ENCODE measurements at places on chromosomes 2 and 18.
A peak's percentile ranks its signal among the peaks of the same experiment; 100 is the strongest.

DNA sequence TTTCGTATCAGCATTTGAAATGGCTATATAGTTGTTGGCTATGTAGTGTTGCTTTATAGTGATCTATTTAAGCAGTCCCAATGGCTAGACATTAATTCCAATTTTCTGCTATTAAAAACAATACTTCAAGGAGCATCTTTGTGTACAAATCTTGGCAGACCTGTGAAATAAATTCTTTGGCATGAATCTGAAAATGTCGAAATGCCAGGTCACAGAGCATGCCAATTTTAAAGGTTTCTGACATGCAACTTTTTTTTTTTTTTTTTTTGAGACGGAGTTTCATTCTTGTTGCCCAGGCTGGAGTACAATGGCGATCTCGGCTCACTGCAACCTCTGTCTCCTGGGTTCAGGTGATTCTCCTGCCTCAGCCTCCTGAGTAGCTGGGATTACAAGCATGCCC lies 26.8 kb upstream of the CABLES1 start:
- DNase-seq: no peak

DNA sequence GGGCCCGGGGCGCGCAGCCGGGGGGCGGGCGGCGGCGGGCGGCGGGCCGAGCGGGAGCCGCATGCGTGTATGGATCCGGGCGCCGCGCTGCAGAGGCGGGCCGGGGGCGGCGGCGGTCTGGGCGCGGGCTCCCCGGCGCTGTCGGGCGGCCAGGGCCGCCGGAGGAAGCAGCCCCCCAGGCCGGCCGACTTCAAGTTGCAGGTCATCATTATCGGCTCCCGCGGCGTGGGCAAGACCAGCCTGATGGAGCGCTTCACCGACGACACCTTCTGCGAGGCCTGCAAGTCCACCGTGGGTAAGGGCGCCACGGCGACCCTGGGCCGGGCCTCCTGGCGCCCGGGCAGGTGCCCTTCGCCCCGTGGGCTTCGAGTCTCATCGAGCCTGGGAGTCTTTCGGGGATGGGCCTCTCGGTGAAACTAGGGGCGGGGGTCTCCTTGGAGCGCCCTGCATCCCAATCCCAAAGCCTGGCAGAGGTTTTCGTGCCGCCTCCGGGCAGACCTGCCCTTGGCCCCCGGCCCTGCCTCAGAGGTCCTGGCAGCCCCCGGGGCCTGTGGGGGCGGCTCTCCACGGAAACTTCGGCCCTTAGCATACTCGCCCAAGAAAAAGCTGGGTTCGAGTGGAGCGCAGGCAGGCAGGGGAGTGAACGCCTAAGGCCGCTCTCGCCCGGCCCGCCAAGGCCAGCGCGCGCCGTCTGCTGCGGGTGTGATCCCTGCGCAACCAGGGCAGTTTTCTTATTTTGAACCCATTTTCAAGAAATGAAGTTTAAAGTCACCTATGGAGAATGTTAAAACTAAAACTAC lies 622 bp downstream of the RAB12 start:
- no peak for DNase-seq

DNA sequence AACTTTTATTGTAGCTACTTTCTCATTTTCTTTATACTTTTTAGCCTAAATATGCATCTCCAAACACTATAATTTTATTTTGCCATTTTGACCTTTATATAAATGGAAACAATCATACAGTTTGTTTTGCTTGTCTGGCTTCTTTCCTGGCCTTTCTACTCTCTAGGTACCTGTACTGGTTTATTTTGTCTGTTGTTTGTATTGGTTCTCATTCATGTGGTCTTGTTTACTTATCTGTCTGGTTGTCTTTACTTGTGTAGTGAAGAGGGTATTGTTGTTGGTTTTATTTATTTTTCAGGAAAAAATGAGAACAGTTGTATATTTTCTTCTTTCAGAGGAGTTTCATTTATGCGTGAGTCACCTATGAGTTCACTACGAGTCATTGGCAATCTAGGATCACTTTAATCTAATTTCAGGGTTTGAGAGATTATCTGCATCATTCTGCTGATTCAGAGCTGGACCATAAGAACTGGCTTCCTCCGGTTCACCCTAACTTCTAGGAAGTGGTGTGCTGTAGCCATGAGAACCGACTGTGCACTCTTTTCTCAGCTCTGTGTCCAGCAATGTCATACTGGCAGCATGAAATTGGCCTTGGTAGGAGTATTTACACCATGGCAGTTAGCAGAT lies 33.1 kb upstream of the HDAC4 start:
- DNase-seq: peak; percentile 35

DNA sequence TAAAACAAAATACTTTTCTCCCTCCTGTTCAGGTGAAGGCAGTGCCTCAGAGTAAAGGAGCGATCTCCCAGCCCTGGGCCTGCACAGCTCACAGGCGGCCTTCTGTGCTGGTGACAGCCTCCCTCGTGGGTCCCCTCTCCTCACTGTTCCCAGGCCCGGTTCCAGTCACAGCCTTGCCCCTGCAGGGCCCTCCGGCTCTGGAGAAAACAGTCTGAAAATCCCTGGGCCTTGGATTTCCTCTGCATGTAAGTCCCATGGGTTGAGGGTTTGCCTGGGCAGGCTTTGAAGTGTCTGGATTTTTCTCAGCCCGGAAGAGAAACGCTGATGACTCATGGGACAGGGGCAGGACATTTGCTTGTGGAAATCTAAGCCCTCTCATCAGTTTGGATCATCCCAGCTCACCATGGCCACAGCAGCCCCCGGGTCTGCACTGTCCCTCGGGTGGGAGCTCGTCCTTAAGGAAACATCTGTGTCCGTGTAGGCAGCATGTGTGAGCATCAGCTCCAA lies 186.1 kb upstream of the RAB12 start:
- no peak for DNase-seq

- no peak for DNase-seq
These were observed 21.0 kb downstream of the MYO1B start for GRCh38 chr2:191266201-191266600.

GRCh38 chr2:177667626-177668025 lies 275.1 kb downstream of the AGPS start:
- DNase-seq: no peak

- no peak for DNase-seq
These were observed 104.7 kb downstream of the CD226 start for GRCh38 chr18:69843015-69843414.

DNA sequence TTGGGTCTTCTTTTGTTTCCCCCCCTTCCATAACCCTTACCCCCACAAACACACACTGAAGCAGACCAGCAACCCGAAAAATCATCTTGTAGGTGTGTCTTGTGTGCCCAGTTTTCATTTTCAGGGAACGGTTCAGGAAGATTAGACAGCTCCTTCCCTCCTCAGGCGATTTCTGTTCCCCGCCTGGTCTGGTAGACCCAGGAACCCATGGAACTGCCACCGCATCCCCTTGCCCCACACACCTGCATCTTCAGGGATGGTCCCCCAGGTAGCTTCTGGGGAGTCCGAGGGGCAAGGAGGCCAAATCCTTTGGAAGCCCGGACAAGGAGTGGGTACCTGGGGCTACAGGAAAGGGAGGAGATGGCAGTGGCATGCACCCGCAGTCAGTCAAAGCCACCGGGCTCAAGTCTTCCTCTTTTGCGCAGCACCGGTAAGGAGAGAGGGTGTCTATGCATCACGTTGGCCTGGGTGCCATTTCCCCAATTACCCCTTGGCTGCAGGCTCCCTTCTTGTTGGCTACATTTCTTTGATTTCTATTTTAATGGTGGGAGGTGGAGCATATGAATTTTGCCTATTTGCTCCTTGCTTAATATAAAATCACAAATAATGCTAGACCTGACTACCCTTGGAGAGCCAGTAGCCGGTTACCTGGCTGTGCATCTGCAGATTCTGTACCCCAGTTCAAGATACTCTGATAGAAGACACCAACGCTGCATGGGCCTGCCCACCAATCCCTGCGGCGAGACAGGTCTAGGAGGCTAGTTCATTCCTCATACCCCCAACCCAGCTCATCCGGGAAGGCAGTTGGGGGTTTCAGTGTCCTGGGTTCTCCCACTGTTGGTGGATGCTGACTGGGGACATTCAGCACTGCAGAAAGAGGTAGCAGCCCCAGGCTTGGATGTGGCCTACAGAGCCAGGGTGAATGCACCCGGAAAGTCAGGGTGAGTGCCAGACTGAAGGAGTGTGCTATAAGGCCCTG lies 30.0 kb upstream of the ATP6V1B1 start:
- DNase-seq: no peak

- no peak for DNase-seq
These were observed 731.4 kb downstream of the TSN start for GRCh38 chr2:122486705-122487415.

- DNase-seq: no peak
These were observed 89.3 kb downstream of the PLEKHM3 start for GRCh38 chr2:207935991-207936370.

DNA sequence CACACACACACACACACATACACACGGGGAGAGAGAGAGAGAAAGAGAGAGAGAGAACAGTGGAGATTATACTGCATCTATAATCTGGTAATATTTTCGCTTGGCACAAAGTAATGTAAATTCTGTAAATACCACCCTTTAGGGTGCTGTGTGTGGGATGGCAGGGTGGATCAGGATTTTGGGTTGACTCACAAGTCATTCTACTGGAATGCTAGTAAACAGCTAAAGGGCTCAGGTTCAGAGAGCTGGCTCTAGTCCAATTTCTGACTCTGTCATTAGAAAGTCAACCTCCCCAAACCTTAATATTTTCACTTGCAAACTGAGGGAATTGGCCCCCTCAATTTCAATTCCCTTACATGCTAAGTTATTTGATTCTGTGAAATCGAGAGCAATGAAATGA lies 308.3 kb downstream of the TSN start:
- DNase-seq: no peak

GRCh38 chr2:56648802-56649201 lies 465.0 kb downstream of the CCDC85A start:
- DNase-seq: no peak

- no peak for DNase-seq
These were observed 44.7 kb upstream of the ALKAL2 start for GRCh38 chr2:332592-332991.

DNA sequence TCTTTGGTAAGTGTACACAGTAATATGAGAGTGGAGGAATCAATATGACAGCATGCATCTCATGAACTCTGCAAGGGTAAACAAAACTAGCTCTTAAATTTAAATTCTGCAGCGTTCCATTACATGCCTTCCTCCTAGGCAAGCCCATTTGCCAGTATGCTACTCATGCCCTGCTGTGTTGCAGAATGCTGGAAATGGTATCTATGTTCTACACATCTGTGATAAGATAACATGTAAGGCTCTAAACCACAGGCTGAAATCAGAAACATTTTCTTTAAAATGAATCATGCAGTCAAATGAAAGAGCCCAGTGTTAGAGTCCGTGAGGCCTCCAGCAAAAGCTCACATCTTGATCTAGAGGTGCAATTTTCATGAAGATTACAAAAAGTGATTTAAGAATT lies 112.8 kb upstream of the FN1 start:
- no peak for DNase-seq

- peak; percentile 15 for DNase-seq
These were observed 1.8 kb upstream of the ALK start for GRCh38 chr2:29923110-29923721.

GRCh38 chr2:102106133-102106556 lies 36.4 kb upstream of the IL1R1 start:
- no peak for DNase-seq

DNA sequence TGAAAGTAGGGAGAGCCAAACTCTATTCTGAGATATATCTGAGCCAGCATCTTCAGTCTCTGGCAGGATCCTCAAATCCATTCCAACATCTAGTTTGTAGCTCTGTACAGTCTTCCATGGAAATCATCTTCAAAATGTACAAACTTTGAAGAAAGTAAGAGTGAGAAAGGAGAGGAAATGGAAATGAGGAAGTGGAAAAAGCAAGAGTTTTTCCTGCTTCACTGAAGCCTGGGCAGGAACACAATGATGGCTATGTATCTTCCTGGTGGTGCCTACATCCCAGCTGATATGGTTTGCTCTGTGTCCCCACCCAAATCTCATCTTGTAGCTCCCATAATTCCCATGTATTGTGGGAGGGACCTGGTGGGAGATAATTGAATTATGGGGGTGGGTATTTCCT lies 4.1 kb upstream of the RPIA start:
- no peak for DNase-seq

GRCh38 chr2:157468931-157469708 lies 25.2 kb upstream of the CYTIP start:
- no peak for DNase-seq

- no peak for DNase-seq
These were observed 998 bp upstream of the SLC66A3 start for GRCh38 chr2:11154016-11154922.

DNA sequence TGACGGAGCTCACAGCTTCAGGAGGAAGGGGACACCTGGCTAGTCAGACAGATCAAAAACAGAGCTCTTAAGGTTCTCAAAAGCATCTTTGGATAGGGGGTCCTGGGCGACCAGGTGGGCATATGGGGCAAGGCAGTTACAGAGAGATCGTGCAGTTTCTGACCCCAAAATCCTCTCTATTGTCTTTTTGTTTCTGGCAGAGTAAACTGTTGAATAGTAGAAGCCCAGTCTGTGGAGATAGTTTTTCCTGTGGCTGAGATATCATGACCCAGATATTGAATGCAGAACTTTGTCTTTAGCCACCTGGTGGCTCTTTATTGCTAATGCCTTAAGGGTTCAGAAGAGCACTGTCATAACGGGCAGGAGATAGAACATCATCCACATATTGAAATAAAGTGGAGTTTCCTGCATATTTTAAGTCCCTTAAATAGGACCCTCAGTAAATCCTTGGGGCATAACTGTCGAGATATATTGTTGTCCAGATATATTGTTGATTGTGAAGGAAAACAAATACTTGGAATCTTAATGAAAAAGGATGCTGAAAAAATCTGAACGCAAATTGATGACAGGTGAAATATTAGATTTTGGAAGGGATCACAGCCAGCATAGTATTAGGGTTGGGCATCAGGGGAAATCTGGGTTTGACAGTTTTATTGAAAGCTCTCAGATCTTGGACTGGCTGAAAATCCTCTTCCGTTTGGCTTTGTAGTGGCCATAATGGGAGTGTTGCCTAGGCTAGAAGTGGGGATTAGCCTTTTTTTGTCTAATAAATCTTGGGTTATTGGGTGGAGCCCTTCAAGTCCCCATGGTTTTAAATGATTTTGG lies 14.1 kb upstream of the ZDBF2 start:
- DNase-seq: no peak

DNA sequence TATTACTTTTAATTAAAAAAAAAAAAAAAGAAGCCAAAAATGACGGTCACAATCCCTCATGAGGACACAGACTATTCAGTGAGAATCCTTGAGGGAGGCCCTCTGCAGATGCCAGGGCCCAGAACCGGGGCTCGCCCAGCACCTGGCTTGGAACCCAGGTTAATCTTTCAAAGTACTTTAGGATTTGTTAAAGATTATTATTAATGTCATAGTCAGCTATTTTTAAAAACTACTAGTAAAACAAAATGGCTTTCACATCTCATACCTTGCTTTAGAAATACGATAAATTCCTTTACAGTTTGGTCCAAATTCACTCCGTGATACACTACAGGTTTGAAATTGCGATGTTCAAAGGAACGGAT lies 27.1 kb downstream of the C2orf76 start:
- no peak for DNase-seq

- DNase-seq: no peak
These were observed 94.9 kb upstream of the RBBP8 start for GRCh38 chr18:22838221-22838620.

- peak; percentile 33 for DNase-seq
These were observed 6.4 kb upstream of the PTPN4 start for GRCh38 chr2:119753041-119753929.

Measured in CD4-positive, alpha-beta T cell (primary cell).